ENCODE measurements at places on chromosomes 7 and 10.

DNA sequence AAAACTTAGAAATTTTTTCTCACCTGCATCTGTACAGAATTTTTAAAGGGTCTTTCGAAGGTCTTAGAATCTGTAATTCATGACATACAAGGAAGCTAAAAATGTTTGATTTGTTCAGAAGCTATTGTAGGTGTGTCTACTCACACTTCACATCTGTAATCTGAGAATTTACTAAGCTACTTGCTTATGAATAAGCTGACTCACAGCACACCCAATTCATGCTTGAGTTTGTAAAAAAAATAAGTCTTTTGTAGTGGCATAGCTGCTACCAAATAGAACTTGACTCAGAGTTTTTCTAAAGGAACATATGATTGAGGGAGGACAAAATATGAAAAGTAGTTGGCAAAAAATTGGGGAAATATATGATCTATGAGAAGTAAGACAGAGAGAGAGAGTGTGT is 12.7 kb upstream of the AGR2 start:
- DNase-seq = no peak

- DNase-seq = no peak
Observed at GRCh38 chr10:609868-610545, 79.5 kb downstream of the DIP2C start.

- peak; percentile 84 for DNase-seq
Observed at GRCh38 chr7:1523208-1523607, 7.3 kb upstream of the MAFK start.

DNA sequence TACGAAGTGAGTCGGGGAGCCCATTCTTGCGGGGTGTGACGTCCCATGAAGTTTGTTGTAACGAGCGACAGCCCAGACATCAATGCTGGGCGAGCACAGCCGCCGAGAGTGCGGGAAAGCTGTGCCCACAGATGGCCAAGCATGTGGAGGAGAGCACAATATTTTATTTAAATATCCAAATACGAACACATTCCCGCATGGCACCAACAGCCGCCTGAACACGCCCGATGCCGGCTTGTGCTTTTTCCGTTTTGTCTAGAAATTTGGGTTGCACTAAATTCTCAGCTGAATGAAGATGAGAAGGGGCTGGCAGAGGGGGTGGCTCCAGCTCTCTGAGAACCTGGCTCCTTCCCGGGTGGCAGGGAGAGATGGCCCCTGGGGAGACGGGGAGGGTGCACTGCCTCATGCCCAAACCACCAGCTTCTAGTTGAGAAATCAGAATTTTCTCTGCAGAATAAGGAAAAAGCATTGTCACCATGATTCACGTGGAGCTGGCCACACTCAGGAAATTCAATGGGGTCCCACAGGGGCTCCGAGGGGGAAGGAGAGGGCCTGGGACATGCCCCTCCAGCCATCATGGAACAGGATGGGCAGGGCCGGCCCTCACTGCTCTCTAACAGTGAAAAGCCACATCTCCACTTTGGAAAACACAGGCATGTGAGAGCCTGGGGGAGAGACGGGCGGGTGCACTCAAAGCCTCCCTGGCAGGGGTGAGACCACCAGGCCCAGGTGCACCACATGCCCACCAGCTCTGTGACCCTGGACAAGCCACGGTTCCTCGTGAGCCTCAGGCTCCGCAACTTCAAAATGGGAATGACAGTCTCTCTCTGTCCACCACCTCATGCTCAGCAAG is 48.3 kb downstream of the EBF3 start:
- DNase-seq = no peak

DNA sequence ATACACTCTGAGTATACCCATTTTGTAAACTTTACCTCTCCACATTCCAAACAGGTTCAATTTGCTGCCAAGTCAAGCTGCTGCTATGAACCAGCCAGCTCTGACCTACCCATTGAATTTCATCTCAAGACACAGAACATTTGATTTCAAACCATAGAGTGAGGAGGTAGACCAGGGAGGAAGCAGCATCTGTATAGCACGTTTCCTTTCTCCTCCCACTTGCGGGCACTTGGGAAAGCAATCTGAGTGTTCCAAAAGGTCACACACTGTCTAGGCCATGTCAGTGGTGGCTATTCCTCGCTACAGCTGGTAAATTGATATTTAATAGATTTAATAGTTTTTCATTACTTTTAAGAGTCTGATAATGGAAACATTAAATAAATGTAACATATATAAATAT is 147.8 kb upstream of the EEPD1 start:
- DNase-seq = no peak

- DNase-seq = no peak
Observed at GRCh38 chr10:78602201-78602932, 466.4 kb upstream of the ZMIZ1 start.

GRCh38 chr10:133373174-133374090 is at the start of gene ECHS1:
TSS of gene ECHS1 (minus strand) at chr10:133373354. CDS start at chr10:133373333, 21 bp downstream.
- DNase-seq = peak; percentile 97

DNA sequence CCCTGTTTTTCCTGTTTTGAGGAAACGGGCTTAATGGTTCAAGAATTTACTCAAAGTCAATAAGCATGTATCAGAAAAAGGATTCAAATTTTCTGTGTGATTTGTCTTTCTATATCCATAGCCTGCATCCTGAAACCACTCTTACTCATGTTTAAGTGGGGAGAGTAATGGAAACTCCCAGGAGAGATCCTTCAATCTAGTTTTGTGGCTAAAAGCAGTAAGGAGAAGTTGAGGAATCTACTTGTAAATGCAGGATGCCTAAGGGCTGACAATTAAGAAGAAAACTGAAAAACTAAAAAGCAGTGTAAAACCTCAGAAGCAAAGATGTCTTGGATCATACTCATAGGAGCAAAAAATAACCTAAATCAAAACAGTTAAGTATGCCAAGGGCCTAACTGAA is 68.1 kb upstream of the GRID1 start:
- DNase-seq = no peak

DNA sequence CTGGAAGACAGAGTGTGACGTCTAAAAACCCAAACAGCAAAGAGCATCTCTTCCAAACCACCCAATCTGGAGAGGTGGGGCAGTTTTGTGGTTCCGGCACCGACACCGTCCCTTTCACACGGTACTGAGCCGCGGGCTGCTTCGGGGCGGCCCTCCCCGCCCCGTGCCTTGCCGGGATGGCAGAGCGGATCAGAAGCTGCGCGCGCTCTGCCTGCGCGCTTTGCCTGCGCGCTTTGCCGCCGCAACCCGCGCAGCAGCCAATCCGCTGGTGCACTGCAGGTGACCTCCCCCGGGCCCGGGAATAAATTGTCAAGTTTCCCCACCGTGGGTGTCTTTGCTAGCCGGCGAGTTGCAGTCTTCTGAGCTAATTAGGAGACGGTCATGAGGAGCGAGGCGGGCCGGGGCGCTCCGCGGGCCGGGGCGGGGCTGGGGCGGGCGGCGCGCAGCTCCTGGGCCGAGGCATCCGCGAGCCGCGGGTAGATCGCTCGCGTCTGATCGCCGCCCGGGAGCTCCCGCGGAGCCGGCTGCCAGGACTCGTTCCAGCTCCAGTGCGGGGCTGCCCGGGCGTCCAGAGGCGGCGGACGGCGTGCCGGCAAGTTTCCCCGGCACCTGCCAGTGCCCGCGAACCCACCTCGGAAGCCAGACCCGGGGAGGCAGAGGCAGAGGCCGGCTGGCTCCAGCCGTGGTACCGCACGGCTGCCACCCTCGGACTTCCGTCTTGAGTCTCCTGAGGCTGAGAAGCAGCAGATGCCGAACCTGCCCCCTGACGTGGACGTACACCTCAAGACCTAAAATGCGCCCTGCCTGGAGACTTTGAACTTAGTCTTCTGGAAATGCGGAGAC is 536.0 kb upstream of the GALNT17 start:
- DNase-seq = peak; percentile 61

DNA sequence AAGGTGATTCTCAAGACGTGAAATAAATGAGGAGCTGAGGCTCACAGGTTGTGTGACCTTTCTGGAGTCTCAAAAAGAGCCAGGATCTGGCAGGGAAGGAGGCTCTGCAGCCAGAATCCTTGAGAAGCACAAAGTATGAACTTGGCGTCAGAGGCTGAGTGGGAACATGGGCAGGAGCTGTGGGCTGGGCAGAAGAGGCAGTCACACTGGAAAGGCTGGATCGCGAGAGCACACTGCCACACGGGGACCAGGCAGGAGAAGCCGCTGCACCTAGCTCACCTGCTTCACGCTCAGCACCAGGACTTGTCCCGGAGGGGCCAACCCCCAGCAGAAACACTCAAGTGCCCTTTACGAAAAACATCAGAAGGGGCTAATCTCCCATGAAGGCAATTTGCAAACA is 535.0 kb downstream of the TNS3 start:
- no peak for DNase-seq

DNA sequence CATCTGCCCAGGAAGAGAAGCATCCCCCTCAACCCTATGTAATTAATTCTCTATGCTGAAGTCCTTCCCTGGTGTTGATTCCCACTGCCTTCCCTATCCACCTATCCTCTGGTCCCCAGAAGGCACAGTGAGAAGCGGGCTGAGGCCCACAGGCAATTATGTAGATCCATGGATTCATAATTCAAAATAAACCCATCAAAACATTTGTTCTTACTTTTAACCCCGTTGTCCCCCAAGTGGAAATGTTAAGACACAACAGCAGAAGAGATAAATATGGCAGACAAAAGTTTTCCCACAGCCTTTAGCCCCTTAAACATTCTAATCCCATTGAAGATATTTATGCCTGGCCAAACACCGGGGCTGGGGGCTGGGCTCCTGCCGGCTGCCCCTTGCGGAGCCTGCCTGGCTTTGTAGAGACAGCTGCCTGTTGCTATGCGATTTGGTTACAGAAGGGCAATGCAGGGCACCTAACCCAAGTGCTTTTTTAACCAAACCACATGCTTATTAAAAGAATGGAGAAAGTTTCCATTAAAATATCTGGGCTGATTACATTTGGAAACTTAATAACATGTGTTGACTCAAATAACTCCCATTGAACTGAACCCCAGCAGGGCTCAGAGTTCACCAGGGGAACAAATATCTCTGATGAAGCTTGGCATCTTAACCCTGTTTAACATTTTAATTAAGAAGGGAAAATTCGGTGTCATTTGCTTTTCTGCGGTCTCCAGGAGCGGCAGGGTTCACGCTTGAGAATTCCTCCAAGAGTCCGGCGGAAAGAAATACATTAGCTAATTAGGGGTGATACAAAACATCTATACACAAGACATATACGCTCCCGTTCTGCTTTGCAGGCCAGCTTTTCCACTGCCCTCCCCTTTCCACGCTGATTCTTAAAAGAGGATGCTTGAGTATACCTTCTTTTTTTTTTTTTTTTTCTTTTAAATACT is 110.8 kb upstream of the FGFR2 start:
- no peak for DNase-seq

GRCh38 chr7:86848226-86848625 is 204.5 kb downstream of the GRM3 start:
- DNase-seq = no peak

- DNase-seq = no peak
Observed at GRCh38 chr10:92571649-92572048, 2.2 kb downstream of the IDE start.

DNA sequence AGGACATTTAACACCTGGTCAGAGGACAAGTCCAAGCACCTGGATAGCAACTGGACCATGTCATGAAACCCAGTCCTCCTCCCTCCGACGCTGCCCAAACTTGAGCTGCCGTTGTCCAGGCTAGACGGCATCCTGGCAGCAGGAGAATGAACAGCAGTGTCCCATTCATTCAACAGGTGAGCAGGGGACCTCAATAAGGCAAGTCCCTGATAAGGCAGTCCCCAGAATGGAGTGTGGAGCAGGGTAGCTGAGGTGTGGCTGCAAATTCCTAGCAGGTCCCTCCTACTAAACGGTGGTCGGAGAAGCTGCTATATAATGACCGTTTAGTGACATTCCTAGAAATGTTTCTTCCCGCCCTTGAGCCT is 169.8 kb downstream of the PRKAG2 start:
- DNase-seq = no peak

DNA sequence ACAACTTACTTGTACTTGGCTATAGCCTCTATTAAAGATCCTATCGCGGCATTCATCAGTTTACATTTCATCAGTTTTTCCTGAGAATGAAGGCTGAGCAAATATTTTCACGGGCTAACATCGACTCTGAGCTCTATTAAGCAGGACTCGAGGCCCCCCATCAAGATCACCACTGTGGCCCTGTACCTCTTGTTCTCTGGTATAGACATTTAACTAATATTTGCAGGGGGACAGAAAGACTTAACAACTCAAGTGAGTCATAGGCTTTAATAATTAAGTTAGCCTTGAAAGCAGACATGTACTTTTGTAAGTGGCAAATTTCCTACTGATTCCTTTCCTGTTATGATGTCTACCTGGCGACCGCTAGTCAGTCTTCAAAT is 45.4 kb downstream of the DOCK4 start:
- no peak for DNase-seq

DNA sequence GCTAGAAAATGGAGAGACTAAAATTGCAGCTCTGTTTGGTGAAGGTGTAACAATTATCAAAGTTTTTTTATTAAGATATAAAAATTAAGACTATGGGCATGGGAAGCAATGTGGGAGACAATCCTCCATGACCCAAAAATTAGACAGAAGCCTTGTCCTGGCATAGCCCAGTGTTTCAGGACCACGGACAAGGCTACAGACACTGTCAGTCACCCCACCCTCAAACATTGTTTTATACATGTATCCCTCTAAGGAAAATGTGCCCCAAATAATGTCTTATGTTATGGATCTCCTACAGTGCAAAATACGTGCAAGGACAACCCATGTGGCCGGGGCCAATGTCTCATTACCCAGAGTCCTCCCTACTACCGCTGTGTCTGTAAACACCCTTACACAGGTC is 24.0 kb downstream of the HABP2 start:
- peak; percentile 47 for DNase-seq
